Effector CD4-positive, alpha-beta T cell (primary cell): ENCODE measurements at places on chromosomes 1 and 21.

DNA sequence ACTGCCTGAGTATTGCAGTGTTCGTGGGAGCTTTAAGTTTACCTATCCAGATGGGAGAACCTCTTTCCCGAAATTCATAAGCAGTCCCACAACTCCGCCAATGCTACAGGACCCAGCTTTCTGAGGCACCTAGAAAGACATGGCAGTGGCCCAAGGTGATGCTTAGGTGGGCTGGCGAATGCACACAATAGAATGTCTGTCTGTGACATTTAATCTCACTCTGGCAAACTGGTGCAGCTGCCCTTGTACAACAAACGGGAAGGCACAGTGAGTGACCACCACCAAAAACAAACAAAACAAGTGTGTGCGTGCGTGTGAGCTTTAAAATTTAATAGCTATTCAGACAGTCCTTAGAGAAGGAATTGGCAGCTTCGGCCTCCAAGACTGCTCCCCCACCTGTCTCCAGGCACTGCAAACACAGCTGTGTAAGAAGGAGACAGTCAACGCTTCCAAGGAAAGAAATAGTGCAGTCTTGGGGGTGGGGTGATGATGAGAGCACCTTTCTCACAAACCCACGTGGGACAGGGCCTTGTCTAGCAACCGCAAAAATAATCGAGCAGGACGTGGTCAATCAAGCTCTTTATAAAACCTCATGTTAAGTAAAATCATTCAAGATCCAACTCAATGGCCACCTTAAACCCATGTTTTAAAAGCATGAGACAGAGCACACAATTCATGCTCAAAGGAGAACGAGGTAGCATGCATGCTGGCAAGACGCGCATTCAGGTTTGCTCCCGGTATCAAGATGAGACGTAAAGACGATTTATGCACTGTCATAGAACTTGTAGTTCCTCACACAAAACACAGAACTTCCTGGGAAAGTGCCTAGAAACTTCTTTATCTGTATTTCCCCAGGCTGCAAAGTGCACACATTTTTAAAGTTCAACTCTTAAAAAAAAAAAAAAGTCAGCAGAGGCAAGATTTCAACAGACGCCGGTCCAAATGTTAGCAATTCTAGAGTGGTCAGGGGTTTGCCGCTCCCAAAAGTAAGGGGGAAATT lies 84.1 kb downstream of the TM2D1 start:
- DNase-seq: no peak

GRCh38 chr1:211375949-211376348 lies 49.3 kb downstream of the TRAF5 start:
- no peak for DNase-seq

DNA sequence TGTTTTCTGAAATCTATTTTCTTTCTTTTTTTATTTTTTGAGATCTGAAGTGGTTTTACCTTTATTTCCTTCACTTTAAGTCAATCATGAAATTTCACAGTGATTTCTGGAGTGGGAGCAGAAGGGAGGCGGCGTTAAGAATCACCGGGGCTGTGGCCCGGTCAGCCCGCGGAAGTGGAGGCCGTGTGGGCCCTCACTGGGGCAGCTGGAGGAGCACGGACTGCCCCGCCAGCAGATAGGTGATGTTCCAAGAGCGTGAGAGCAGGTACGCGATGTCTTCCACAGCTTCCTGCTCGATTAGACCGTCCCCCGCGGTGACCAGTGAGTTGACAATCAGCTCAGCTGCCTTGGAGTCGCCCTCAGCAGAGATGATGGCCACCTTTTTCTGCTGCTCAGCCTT lies 10.6 kb upstream of the TP53BP2 start:
- no peak for DNase-seq

DNA sequence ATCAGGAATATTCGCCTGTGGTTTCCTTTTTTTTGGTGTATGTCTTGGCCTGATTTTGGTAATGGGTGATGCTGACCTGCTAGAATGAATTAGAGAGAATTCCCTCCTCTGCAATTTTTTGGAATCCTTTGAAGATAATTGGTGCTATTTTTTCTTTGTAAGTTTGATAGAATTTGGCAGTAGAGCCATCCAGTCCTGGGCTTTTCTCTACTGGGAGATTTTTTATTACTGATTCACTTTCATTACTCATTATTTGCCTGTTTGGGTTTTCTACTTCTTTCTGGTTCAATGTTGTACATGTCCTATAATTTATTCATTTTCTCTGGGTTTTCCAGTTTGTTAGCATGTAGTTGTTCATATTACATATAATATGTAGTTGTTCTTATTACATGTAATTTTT lies 48.7 kb downstream of the NTMT2 start:
- no peak for DNase-seq

DNA sequence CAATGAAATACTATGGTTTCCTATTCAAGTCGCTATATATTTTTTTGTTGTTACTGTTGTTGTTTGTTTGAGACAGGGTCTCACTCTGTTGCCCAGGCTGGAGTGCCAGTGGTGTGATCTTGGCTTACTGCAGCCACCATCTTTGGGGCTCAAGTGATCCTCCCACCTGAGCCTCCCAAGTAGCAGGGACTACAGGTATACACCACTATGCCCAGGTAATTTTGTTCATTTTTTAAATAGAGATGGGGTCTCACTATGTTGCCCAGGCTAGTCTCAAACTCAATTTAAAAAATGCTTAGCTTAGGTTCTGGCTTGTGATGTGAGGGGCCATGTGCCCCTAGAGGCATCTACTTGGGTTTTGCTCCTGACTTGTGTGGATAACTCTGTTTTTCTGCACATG lies 9.8 kb downstream of the RABIF start:
- DNase-seq: no peak

DNA sequence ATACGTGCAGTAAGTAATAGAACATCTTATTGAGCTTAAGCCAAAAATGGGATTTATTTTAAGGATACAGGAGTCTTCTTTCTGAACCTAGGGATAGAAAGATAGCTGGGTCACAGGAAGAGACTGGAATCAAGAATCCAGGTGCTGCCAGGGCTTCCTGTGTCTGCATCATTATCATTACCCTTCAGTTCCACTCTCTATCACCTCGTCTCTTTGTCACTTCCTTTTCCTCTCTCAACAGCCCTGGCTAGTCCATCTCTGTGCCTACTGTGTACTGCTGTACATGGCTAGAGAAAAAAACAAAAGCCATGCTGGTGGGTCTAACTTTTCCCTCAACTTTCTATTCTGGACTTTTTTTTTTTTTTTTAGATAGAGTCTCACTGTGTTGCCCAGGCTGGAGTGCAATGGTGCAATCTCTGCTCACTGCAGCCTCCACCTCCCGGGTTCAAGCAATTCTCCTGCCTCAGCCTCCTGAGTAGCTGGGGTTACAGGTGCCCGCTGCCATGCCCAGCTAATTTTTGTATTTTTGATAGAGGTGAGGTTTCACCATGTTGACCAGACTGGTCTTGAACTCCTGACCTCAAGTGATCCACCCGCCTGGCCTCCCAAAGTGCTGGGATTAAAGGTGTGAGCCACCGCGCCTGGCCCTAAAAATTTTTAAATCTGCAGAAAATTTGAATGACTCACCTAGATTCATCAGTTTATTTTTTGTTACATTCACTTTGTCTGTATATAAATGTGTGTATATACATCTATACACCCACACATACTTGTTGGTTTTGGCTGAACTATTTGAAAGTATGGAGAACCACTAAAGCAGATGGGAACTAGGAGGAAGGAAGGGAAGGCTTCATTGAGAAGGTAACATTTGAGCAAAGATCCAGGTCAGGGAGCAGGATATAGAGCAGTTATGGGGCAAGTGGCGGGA lies 31.9 kb downstream of the UBE4B start:
- no peak for DNase-seq

DNA sequence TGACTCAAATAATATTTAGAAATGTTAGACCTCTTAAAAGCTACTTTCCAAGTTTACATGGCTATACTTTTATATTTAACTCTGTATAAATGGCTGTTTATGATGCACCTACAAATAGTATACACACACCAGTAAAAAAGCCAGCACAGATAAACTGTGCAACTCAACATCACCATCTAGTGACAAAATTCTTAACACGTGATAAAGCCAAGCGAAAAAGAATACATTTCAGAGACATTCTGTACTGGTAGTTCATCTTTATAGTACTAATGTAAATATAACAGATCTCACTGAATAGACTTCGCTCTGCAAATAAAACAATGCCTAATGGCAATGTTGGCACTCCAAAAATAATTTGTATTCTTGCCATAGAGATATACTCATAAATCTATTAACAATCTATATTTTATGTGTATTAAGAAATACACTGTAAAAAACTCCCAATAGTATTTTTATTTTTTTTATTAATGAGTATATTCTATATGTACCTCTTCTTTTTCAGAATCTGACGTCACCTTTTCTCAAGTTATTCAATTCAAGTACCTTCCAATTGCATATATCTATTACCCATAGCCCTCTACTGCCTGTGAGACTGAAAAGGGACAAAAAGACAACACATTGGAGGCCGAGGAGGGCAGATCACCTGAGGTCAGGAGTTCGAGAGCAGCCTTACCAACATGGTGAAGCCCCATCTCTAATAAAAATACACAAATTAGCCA lies 100.2 kb downstream of the DPYD start:
- no peak for DNase-seq

GRCh38 chr1:111727056-111727455 lies 12.1 kb downstream of the INKA2 start:
- no peak for DNase-seq

DNA sequence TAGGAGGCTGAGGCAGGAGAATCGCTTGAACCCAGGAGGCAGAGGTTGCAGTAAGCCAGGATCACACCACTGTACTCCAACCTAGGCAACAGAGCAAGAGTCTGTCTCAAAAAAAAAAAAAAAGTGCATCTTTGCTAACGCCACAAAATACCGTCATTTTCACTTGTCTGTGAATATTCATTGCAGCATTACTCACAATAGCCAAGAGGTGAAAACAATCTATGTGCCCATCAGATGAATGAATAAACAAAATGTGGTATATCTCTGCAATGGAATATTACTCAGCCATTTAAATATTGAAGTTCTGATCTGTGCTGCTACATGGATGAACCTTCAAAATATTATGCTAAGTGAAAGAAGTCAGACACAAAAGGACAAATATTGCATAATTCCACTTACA lies 7.9 kb upstream of the TIAM1 start:
- DNase-seq: no peak

GRCh38 chr1:75115654-75116053 lies 18.5 kb upstream of the LHX8 start:
- DNase-seq: no peak

GRCh38 chr1:207999972-208000371 lies 89.0 kb upstream of the CD34 start:
- DNase-seq: no peak

DNA sequence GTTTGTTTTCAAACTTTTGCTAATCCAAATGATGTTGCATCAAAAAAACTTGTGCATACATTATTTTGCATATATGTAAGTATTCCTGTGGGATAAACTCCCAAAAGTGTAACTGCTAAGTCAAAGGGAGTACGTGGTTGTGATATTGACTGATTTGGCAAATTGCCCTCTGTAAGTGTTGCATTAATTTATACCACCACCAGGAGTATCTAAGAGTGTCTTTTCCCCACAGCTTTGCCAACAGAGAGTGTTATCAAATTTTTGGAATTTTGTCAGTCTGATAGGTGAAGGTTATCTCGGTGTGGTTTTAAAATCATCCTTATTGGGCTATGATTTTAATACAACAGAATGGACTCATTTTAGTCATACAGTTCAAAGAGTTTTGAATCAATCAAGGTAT lies 30.1 kb upstream of the PARP1 start:
- DNase-seq: no peak

DNA sequence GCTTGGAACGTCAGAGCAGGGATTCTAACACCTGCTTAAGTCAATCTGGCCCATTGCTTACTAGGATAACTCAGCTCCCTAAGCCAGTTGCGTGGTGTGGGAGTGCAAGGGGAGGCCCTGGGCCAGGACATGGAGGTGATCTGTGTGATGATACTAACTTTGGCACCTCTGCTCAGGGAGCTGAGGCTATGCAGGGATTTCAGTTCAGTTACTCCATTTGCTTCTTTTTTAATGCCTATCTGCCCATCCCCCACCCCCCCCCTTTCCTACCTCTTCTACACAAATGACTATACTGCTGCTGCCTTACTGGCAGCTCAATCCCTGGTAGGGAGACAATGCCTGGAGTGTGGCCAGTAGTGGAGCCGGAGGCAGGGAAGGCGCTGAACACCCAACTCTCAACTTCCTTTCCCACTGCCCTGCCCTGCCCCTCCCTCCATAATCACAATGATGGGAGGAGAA lies 19.5 kb downstream of the INKA2 start:
- no peak for DNase-seq

DNA sequence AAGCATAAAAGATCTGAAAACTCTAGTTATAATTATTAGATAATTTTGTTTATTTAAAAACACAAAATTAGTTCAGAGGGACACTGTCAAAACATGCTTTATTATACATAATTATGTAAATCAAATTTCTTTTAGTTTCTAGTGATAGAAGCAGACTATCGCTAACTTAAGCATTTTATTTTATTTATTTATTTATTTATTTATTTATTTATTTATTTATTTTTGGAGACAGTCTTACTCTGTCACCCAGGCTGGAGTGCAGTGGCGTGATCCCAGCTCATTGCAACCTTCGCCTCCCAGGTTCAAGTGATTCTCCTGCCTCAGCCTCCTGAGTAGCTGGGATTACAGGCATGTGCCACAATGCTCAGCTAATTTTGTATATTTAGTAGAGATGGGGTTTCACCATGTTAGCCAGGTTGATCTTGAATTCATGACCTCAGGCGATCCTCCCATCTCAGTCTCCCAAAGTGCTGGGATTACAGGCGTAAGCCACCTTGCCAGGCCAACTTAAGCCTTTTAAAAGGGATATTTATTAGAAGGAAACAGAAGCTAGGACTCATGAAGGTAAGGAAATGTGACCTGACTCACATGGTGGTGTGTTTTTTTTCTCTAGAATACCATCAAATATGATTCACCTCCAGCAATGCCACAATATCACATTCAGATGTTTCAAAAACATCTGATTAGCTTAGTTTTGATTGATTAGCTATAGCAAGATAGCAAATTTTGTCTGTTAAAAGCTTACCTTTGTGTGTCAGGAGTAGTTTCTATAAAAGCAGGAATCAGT lies 1357.4 kb upstream of the ADGRL4 start:
- DNase-seq: no peak

- no peak for DNase-seq
Observed at GRCh38 chr1:3904006-3904842, 4.2 kb upstream of the C1orf174 start.

GRCh38 chr1:230250666-230251065 lies 175.5 kb downstream of the PGBD5 start:
- no peak for DNase-seq

DNA sequence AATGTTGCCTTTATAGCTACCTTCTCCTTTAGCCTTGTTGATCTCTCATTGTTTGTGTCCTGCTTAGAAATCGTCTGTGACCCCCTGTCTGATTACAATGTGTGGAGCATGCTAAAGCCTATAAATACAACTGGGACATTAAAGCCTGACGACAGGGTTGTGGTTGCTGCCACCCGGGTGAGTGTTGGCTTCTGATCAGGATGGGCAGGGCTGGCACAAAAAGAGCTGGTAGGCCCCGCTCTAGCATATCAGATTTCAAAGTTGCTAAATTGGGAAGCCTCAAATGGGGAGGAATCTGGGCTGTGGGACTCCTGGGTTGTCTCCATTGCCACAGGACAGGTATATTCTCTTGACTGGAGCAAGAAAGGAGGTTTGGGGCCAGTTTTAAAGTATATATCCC lies 8.4 kb downstream of the NCSTN start:
- DNase-seq: no peak
